ENCODE measurements at places on chromosomes 3 and 15. TPM values are rescaled to one million over a fixed set of nuclear protein-coding genes. Genes with fewer than 3 reads are reported as not detected.

DNA sequence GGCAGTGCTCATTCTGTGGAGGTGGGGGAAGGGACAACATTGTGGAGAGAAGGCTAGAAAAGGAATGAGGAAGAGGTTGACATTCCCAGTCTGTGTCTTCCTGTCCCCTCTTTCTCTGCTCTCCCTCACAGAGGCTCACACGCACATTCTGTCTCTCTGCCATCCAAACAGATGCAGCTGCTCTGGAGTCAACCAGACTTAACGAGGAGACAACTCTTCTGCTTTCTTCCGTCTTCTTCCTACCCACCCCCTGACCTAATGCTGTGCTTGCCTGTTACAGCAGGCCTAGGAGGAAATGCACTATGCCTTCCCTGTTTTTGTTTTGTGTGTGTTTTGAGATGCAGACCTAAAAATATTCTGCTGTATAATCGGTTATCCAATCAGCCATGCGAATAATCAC lies 121.9 kb downstream of the CACNA1D start:
- H3K36me3 ChIP-seq = no peaks in the 10 kb centered on the region
- peaks cover 9% of the 10 kb centered on the region for H3K27me3 ChIP-seq

- no peaks in the 10 kb centered on the region for H3K36me3 ChIP-seq
- H3K27ac ChIP-seq = no peak overlapping the region
- no peak for DNase-seq
These were observed 166.7 kb downstream of the STT3B start for GRCh38 chr3:31699309-31699953.

DNA sequence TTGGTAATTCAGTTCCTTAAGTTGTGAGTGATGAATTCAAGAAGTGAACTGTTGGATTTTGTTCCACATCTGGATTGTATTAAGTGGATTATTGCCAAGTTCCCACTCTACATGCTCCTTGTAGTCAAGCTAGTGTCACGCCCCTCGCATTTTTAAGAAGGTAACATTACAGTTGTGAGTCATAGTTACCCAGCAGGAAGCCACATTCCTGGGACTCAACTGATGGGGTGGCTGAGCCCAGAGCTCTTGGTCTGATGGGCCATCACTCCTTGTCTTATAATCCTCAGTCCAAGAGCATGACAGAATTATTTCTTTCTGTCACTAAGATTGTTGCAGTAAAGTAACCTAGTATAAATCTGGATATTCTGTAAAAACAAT lies 102.7 kb downstream of the PTPRG start:
- H3K4me3 ChIP-seq = no peak overlapping the region
- H3K36me3 ChIP-seq = no peaks in the 10 kb centered on the region
- no peak for DNase-seq
- H3K4me1 ChIP-seq = no peaks in the 10 kb centered on the region

DNA sequence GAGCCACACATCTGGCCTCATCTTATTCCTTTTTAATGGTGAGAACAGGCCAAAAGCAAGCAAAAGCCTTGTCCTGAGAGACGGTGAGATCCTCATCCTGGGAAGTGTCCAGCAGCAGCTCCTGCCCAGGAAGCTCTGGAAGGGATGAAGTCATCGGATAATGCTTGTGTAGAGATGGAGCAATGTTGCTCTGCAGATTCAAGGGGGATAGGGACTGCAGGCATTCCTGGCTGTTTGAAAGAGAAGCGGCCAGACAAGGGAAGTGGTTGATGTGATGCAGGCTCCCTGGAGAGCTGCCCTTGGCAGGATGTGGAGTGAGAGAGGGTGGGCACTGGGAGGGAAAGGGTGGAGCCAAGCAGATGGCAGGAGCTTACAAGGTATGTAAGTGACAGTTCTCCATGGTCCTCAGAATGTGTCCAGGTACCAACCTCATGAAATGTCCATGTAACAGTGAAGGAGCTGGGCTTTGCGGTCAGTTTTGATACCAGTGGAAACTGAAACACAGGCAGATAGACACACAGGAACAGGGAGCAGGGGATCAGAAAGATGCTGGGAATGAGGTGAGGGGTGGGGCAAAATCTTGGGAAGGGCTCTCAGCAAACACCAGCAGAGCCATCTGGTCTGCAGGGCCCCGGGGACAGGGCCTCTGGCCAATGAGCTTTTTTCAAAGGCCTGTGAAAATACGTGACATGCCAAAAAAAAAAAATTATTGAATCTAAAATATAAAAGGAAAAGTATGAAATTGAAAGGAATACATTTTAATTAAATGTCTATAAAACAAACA lies 32.2 kb upstream of the LACTB start:
- no peak overlapping the region for H3K4me3 ChIP-seq
- no peaks in the 10 kb centered on the region for H3K4me1 ChIP-seq
- H3K27ac ChIP-seq = no peak overlapping the region
- H3K36me3 ChIP-seq = no peaks in the 10 kb centered on the region

DNA sequence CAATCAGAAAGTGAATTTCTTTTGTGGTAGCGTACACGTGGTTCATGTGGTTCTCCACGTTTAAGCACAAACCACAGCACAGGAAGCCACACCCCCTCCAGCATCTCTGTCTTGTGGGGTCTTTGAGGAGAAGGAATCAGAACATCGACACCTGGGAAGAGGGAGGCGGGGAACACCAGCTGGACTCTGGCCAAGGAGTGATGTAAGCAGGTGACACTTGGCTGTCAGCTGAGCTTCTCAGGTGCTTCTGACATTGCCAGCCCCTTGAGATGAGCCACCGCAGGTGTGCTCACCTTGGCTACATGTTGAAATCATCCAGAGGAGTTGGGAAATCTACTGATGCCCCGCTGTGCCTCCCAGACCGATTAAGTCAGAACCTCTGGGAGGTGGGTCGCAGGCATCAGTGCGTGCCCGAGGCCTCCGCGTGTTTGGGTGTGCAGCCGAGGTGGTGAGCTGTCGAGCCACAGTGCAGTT lies 85.0 kb downstream of the FAM81A start:
- H3K36me3 ChIP-seq = no peaks in the 10 kb centered on the region
- peaks cover 3% of the 10 kb centered on the region for H3K27me3 ChIP-seq
- H3K4me3 ChIP-seq = no peak overlapping the region

DNA sequence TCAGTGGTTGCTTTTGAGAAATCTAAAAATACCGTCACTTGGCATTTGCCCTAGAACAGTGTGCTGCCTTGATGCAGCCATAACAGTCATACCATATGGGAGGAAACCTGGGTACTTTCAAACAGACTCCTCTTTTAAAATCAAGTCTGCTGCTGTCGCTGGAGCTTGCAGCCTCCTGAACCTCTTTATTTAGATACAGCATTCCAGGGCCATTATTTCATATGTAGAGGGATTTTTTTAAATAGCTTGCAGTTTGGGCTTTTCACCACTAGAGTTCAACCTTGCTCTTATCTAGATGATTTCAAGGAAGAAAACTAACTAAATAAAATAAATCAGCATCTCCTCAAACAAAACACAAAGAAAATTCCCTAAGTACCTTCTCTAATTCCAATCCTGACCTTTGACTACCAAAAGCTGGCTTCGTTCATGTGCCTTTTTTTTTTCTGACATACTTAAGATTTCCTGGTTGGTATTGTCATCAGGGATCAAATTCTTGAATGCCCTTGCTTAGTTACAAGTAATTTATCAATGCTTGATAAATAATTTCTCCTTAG lies 111.6 kb downstream of the KBTBD8 start:
- no peak overlapping the region for H3K27ac ChIP-seq
- H3K4me1 ChIP-seq = peaks cover 6% of the 10 kb centered on the region
- H3K36me3 ChIP-seq = no peaks in the 10 kb centered on the region
- H3K27me3 ChIP-seq = peaks cover 16% of the 10 kb centered on the region
- no peak overlapping the region for H3K4me3 ChIP-seq
- no peak for DNase-seq

Gene NANOGP8
- total RNA-seq = not detected

Gene CELSR3
- 6.9 TPM for total RNA-seq
